ENCODE measurements at places on chromosomes 7 and 10.

DNA sequence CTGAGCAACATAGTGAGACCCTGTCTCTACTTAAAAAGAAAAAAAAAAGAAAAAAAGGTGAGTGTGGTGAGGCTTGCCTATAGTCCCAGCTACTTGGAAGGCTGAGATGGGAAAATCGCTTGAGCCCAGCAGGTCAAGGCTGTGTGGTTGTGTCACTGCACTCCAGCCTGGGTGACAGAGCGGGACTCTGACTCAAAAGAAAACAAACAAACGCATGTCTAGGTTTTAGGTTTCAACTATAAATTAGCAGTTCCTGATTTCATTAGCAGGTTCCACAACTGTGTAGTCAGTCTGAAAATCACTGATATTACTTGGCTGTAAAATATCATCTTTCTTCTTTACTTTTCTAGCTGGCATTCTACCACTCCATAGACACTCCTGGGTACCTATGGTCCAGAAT is 155.7 kb upstream of the HGF start:
- no peak for DNase-seq

GRCh38 chr10:86113983-86114382 is 252.6 kb downstream of the GRID1 start:
- no peak for DNase-seq

- no peak for DNase-seq
These were observed 4.1 kb downstream of the HOXA9 start for GRCh38 chr7:27161214-27161720.

- peak; percentile 31 for DNase-seq
These were observed 55.7 kb downstream of the TMEM209 start for GRCh38 chr7:130149281-130150139.

DNA sequence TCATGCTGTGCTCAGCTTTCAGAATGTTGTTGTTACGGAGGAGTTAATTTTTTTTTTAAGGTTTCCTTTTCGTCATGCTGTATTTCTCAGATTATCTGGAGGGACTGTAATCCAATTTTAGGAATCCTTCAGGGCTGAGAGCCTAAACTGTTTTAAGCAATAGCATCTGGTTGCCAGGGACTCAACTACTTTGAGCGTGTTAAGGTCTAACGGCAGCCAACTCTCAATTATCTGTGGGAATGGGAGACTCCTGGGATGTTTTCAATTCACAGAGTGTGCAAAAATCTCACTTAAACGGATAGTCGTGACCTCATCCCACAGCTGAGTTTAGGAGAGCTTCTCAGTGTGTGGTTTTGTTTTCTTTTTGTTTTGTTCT is 291.7 kb downstream of the AUTS2 start:
- DNase-seq, result peak; percentile 18

GRCh38 chr10:13853854-13854253 is 267.1 kb downstream of the PRPF18 start:
- DNase-seq, result no peak

DNA sequence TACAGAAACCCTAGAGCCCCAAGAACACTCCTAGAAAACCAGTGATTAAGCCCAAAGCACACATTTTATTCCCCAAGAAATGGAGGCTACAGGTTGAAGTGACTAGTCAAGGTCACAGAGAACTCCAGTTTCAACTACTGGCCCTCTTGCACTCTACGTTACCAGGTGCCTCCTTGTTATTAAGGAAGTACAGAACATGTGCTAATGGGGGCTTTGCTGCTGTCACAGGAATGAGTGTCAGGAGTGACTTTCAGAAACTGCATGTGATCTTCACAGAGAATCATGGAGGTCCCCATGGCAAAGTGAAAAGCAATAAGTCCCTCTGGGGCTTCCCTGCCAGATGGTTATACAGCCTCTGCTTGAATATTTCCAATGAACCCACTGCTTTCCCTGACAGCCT is 19.3 kb downstream of the JAZF1 start:
- DNase-seq, result peak; percentile 58

- DNase-seq, result no peak
These were observed 7.5 kb upstream of the MAT1A start for GRCh38 chr10:80296942-80297341.

- DNase-seq, result peak; percentile 63
These were observed 110.8 kb upstream of the PPP2R2D start for GRCh38 chr10:131790021-131790420.

GRCh38 chr10:93267521-93267920 is 193.8 kb downstream of the CYP26A1 start:
- DNase-seq, result no peak

- DNase-seq, result no peak
These were observed 964 bp upstream of the ADCY1 start for GRCh38 chr7:45573204-45573603.

DNA sequence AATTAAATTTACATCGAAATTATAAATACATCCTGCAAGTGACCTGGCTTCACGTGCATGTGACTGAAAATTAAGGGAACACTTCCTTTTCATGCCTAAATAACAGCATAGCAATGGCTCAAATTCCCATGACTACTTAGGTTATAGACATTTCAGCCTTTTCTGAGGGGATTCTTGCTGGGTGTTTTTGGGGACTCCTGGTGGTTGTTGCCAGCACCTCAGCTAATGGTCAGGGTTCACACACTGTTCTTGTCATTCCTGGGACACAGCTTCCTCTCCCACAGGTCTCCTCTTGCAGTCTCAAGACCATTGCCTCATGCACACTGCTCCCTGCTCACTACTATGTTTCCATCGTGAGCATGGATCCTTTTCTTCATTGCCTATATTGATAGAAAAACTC is 148.9 kb upstream of the GLI3 start:
- DNase-seq, result no peak

GRCh38 chr10:49429458-49429857 is 33.6 kb upstream of the DRGX start:
- no peak for DNase-seq

DNA sequence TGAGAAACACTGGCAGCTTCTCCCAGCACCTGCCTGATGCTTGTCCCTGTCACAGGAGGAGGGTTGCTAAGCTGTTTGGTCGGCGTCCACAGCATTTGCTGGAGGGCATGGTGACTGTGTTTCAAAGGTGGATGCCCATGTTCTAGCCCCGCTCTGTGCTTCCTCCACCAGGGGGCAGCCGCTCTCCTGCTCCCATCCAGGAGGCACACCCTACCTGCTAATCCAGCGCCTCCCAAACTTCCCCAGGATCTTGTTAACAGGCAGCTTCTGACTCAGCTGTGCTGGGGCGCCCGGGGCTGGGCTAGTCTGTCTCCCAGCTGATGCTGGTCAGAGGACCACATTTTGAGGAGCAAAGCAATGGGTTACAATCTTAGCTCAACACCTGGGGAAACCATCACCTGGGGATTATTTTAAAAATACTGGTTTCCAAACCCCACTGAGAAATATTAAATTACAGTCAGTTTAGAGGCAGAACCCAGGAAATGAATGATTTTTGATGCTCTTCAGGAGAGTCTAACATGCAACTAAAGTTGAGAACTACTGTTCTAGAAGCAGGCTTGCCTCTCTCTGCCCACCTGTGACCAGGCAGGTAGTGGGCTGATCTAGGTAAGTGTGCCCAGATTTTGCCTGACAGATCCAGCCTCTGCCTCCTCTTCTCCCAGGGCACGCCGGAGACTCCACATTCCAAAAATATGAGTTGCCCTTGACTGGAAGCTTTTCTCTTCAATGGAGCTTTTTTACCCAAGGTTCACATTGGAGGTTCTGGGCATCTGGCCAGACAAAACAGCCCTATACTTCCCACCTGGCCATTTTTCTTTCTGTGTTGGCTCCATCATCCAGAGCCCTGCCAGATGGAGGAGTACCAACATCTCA is 92.7 kb upstream of the GPR26 start:
- DNase-seq, result peak; percentile 40

DNA sequence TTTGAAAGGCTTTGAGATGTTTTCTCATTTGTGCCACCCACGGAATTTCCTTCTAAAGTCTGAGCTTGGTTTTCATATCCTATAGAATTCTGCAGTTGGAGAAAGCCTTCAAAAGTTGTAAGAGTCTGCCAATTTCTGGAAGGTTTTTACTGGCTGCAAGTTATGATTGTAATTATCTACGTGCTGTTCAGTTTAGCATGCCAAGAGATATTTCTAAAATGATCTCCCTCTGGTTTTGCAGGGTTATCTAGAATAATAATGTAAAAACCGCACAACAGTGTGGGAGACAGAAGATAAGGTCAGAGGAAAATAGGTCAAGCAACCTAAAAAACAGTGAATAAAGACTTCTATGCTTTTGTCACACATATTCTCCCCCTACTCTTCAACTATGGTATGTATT is 69.3 kb downstream of the MTERF1 start:
- no peak for DNase-seq

- peak; percentile 60 for DNase-seq
These were observed 118.6 kb downstream of the SH3PXD2A start for GRCh38 chr10:103736763-103737162.

Data from OCI-LY7 (cell line).